ENCODE measurements at places on chromosomes 13 and 19.

DNA sequence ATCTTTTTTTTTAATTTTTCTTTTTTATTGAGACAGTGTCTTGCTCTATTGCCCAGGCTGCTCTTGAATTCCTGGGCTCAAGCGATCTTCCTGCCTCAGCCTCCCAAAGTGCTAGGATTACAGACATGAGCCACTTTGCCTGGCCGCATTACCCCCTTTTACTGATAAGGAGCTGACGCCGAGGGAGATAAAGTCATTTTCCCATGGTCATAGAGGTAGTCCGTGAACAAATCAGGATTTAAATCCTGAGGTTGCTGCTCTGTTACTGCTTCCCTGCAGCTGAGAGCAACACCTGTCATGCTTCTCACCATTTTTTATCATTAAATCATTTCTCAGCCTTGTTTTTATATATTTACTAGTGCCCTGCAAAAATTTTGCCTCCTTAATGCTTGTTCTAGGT is 7.4 kb downstream of the CYSLTR2 start:
- no peak for DNase-seq

- no peak for DNase-seq
These were observed 8.7 kb downstream of the SYNGR4 start for GRCh38 chr19:48372904-48373303.

DNA sequence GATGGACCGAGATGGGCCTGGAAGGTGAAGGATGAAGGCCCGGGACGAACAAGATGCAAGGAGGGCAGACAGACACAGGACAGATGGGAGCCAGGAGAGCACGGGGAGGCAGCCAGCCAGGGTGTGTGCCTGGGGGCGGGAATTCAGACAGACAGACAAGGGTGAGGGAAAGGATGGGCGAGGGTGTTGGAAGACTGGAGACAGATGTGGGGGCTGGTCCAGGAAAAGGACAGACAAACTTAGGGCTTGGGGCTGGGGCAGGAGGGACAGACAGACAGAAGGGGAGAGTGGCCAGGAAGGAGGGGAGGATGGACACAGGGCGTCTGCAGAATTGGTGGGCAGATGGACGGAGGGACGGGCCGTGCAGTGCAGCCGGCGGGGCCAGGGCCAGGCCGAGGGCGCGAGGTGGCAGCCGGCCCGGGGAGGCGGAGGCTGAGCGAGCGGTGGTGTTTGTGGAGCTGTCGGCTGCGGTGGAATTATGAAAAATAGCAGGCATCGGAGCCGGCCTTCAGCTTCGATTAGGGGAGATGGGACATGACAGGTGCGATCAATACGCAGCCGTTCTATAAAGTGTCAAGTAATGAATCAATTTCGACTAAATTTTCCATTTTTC is 4.6 kb upstream of the ERFL start:
- DNase-seq = no peak

DNA sequence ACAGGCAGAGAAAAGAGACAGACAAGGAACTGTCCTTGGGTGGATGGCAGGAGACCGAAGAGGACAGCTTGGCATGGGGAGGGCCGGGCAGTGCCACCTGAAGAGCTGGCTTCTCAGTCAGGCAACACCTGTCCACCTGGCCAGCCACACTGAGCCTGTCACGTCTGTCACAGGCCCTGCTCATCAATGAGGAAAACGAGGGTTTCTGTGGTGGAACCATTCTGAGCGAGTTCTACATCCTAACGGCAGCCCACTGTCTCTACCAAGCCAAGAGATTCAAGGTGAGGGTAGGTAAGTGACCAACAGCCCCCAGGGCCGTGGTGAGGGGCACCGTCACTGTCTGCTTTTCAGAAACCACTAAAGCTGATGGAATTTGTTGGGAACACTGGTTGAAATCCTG is 11.2 kb upstream of the PROZ start:
- no peak for DNase-seq

DNA sequence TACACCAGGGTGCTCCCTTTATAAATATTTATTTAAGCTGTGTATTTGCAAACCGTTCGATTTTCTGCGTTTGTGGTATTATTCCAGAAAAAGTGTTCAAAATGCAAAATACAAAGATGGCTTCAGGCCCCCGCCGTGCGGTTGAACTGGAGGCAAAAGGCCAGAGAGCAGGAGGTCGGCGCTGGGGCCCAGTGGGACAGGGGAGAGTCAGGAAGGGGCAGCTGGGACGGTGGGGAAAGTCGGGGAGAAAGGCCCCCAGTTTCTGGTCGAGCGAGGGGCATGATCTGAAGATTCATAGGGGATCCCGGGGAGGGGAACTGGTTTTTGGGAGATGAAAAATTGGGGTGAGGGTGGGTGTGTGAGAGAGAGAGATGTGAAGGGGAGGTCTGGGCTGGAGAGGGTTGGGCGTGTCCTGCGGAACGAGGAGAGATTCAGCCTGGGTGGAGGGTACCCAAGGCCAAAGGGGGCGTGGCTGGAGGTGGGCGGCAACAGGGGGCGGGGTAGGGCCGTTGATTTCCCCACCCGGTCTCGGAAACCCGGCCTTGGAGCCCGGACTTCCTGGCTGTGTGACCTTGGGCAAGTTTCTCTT is 678 bp downstream of the ISOC2 start:
- peak; percentile 42 for DNase-seq

- DNase-seq = no peak
These were observed 52.0 kb upstream of the NPAS1 start for GRCh38 chr19:46967578-46968032.

DNA sequence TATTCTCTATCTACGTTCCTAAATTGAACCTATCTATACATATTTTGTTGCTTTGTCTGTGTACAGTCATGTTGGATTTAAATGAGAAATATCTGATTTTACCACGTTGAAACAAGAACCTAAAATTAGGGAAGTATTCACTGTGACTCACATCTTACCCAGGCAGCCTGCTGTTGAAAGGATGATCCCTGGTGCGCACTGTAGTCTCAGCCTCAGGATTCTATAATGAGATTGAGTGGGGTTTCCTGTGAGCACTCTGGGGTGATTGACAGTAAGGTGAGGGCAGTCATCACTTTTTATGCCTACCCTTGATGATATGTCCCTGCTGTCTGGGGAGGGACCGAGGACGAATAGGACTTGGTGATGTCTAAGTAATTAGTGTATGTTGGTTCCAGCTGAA is 35.4 kb downstream of the PCCA start:
- DNase-seq = no peak

Data from thoracic aorta (tissue), 2 donors.